ENCODE measurements at places on chromosomes 6 and 20.

- peak; percentile 13 for DNase-seq
Measured at GRCh38 chr20:2751878-2752566, 48.4 kb downstream of the CPXM1 start.

- no peak for DNase-seq
Measured at GRCh38 chr6:30459145-30459544, 30.2 kb upstream of the HLA-E start.

DNA sequence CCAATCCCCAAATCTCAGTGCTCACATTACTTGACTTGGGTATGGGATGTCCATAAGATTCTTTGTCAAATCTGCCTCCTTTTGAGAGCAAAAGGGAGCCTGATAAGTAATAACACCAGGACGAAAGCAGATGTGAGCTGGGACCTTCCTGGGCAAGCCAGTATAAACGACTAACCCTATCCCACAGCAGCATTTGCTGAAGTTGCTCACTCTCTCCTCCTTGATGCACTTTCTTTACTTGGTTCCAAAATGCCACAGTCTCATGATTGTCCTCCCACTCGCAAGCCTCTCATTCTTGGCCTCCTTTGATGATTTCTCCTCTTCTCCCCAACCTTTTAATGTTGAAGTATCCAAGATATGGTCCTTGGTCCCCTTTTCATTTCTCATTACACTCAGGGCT is 44.7 kb upstream of the TAGAP start:
- no peak for DNase-seq

DNA sequence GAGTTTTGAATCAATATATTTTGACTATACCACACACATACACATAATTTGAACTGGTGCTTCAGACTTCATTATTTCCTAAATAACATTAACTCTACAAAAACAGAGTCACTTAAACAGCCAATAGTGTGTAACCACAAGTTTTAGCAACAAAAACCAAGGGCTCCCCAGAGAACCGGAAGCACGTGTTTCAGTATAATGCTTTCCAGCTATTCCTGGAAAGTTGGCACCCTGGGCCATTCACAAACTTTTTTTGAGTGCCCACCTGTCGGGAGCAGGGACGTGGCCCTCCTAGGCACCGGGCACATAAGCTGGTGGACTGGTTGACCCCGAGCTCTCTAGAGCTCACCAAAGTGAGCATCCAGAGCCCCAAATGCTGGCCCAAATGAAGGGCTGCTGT is 1.9 kb upstream of the SLC35D3 start:
- no peak for DNase-seq

- no peak for DNase-seq
Measured at GRCh38 chr6:16727996-16728395, 33.3 kb downstream of the ATXN1 start.

Measured in stimulated activated CD8-positive, alpha-beta memory T cell treated with anti-CD3 and anti-CD28 coated beads, Interleukin-12 subunit alpha, Interleukin-12 subunit beta, amount 100 ng/mL, for 1 hour (primary cell).